ENCODE measurements at places on chromosomes 12 and 14.
A peak's percentile ranks its signal among the peaks of the same experiment; 100 is the strongest.

GRCh38 chr14:67166450-67166853 is 22.8 kb upstream of the GARIN2 start:
- DNase-seq = no peak

GRCh38 chr12:53995378-53996239 is 4.4 kb upstream of the HOXC9 start:
- no peak for DNase-seq

DNA sequence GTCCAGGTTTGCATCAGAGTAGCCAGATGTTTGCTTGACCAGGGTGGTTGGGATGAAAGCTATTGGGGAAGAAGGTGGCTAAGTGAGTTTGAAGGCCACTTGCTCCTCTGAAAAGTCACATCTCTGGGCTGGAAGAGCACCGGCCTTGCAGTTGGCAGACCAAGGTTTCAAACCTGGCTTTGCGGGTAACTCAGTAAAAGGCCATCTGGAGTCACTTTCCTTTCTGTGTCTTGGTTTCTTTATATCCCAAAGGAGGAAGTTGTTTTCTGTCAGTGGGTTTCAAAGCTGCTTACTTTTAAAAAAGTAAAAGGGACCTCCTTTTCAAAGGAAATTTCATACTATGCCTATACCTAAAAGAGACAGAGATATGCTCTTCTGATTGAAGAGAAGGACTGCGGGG is 26.2 kb upstream of the CMA1 start:
- no peak for DNase-seq

- peak; percentile 49 for DNase-seq
These were observed 178.6 kb downstream of the ADGRD1 start for GRCh38 chr12:131132118-131132892.

DNA sequence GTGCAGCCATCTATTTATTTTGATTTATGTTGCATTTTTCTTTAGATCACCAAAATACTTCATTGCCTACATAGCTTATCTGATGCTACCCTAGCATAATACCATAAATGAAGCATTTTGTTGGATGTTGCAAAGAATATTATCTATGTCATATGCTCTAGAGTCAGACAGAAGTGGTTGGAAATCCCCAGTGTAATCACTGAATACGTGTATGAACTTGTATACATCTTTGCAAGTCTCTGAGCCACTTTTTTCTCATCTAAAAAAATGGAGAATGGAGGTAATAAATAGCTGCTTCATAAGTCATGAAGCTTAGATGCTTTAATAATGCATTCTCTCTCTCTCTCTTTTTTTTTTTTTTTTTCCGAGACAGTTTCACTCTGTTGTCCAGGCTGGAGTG is 18.5 kb downstream of the EVL start:
- DNase-seq = no peak

DNA sequence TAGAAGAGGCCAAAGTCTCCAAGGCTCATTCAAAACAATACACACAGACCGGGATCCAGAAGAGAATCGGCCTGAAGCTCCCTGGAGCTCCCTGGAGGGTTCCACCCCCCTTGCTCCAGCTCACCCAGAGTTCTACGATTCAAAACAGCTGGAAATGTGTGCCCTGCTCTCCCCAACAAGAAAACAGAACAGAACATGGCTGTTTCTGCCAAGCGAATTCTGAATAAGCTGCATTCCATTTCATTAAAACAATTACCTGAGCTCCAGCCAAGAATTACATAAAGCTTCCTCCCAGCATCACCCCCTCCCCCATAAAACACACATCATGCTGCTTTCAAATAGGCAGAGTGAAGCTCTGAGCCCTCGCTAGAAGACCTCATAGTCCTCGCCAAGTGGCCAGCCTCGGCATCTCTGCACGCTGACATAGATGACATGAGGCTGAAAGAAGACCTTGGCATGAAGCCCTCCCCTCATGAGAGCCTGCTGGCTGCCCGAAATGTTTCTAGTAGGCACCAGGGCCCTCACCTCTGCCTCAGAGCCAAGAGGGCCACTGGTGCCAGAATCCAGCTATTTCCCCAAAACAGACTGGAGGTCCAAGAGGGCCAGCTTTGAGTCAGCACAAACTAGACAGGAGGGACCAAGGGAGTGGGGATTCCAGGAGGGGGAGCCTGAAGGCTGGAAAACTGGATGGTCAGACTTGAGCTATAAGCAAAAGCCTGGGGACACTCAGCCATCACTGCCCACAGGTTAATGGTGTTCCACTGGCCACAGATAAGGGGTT is 8.3 kb downstream of the PXN start:
- DNase-seq = no peak

GRCh38 chr14:54348001-54348611 is 48.7 kb upstream of the CDKN3 start:
- no peak for DNase-seq

DNA sequence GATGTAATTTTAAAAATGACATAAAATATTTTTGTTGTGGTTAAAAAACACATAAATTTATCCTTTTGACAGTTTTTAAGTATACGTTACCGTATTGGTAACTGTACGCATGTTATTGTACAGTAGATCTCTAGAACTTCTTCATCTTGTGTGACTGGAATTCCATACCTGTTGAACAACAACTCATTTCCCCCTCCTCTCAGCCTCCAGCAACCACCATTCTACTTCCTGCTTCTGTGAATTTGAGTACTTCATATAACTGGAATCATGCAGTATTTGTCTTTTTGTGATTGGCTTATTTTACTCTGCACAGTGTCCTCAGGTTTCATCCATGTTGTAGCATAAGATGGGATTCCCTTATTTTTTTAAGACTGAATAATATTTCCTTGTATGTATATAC is 113.6 kb upstream of the ATF1 start:
- no peak for DNase-seq

GRCh38 chr12:92206596-92206995 is 61.0 kb upstream of the BTG1 start:
- no peak for DNase-seq

DNA sequence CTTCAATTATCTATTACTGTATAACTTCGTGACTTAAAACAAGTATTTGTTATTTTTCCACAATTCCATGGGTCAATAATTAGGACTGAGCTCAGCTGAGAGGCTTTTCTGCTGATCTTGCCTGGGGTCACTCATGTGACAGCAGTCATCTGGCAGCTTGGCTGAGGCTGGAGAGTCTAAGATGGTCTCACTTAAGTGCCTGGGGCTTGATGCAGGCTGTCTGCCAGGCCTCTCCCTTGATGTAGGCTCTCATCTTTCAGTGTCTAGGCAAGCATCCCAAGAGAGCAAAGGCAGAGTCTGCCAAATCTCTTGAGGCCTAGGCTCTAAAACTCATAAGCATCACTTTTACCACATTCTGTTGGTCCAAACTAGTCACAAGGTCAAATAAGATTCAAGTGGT is 93.2 kb downstream of the NKX2-1 start:
- DNase-seq = no peak
